ENCODE measurements at places on chromosomes 16 and 17. TPM values are rescaled to one million over a fixed set of nuclear protein-coding genes. Genes with fewer than 3 reads are reported as not detected.

DNA sequence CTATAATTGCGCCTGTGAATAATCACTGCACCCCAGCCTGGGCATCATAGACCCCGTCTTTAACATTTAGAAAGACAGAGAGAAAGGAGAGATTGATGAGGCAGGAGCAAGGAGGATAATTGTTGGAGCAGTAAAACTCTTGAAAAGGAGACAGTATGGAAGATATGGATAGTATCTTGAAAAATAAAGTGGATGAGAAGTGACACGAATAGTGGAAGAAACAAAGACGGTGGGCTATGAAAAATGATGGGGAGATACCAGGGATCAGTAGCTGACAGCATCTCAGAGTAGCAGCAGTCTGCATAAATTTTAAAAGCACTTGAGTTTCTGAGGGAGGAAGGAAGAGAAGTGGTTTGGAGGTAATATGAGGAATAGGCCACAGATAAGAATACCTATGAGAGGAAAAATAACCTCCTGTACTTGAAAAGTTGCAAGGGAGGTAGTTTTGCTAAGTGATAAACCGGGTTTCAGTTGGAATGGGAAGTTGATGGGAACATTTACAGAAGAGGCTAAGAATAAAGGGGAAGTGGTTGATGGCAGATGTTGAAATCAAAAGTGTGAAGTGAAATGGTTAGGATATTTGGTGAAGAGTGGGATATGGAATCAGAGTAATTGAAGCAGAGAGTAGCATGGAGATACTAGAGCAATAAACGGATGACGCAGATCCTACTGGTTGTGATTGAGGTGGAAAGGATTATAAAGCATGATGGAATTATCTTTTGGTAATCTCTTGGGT lies 1.8 kb upstream of the PPM1D start:
- no peak for DNase-seq

DNA sequence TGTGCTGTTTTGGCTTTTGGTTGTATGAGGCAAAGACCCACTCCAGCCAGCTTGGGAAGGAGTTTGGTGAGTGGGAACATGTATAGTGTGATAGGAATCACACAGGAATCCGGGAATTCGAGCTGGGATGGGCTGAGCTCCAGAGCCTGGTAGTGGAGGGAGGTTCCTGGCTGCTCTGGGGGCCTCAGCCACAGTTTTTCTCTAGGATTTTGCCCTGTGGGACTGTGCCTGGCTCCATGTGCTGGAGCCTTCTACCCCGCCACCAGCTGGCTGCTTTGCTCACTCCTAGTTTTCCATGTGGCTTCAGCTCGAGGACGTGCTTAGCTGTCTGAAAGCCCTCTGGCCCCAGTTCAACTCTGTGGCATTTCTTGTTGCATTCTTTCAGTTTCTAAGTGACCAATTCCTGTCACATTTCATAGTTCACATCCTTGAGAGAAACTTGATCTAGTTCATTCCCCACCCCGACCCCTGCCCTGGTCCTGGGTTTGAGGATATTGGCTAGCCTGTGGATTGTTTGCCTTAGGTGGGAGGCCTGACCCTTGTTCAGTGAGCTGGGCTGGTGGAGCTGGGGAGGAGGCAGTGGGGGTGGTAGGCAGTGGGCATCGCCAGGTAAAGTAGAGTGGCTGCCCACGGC lies 5.0 kb downstream of the SEC14L1 start:
- DNase-seq: peak; percentile 80

Gene C17orf50
- not detected for total RNA-seq

- peak; percentile 76 for DNase-seq
These were observed 44.3 kb downstream of the SOCS3 start for GRCh38 chr17:78315355-78316114.

- DNase-seq: no peak
These were observed 55.0 kb downstream of the CNGB1 start for GRCh38 chr16:57915811-57916488.

GRCh38 chr17:60678118-60678444 lies 430 bp downstream of the BCAS3 start:
- DNase-seq: no peak

- no peak for DNase-seq
These were observed 58.8 kb downstream of the SF3B3 start for GRCh38 chr16:70582280-70582978.

Gene NUP88
- total RNA-seq: 87.4 TPM

DNA sequence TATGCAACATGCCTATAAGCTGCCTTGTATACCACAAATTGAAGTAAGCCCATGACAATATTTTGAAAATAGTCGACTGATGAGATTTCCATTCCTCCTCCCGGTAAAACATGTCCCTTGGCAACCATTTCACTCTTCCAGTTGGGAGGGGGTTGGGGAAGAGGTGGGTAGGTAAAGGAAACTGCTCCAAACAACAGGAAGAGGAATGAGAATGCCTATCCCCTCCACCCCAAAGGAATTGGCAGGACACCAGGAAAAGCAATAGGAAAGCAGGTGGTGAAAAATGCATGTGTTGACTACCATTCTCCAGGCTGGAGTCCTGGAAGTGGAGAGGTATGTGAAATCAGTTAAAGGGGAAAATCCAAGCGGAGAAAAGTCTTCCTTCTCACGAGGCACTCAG lies 455.9 kb upstream of the PSMD7 start:
- no peak for DNase-seq

- no peak for DNase-seq
These were observed 4.3 kb downstream of the KNOP1 start for GRCh38 chr16:19713697-19714096.

DNA sequence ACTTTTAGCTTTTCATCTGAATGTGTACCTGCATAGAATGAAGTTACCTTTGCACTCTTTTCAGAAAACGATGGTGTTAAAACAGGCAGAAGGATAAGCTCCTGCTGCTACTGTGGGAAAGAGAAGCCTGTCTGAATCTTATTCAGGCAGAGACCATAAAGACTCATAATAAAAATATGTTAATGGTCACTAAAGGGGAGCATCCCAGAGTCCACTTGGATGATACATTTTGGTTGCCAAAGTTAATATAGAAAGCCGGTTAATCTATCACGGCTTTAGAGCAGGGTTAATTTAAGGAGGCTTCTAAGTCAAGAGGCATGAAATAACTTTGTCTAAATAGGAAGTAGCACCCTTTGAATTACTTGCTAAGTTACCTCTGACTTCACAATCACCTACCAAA lies 2.9 kb downstream of the MARCHF10 start:
- DNase-seq: no peak

Gene ZSCAN10
- total RNA-seq: not detected

DNA sequence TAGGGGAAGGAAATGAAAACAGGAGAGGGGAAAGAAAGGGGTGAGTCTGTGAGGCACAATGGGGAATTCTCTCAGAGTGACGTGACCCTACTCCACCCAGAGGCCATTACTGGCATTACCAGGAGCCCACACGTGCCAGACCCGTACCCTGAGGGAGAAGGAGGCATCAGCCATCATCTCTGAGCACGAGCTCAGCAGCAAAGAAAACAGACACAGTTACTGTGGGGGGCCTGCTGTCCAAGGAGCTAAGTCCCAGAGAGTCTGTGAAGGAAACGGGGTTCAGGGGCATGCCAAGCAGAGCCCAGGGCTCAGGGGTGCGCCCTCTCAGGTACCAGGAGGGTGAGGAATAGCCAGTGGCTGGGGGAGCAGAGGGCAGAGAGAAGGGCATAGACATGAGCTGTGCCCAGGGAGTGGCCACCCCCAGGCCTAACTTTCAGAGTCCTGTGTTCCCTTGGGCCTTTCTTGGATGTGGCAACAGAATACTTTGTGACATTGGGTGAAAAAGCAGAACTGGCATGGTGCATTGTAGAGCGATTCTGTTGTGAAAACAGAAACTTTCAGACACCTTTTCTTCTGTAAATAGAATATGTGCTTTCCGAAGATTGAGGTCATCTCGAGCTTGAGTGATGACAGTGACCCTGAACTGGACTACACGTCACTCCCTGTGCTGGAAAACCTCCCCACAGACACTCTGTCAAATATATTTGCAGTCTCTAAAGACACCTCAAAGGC lies 11.3 kb downstream of the TAF1C start:
- peak; percentile 52 for DNase-seq

- DNase-seq: no peak
These were observed 33.7 kb upstream of the MFSD6L start for GRCh38 chr17:8832711-8833352.

DNA sequence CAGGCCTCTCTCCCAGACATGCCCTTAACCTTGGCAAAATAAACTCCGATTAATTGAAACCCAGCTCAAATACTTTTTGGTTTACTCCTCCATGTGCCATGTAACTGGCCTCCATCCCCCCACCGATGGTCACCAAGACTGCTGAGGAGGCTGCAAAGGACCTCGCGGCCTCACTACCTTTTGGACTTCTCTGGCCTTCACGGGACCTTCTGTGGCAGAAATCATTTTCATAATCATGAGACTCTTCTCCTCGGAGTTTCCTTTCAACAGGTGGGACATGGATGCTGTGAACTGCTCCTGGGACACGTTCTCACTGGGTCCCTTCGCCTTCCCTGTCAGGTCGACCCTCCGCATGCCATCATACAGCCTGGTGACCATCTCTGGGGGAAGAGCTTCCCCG lies 9.0 kb downstream of the MEAK7 start:
- DNase-seq: no peak

Gene EME1
- 9.1 TPM for total RNA-seq
